ENCODE measurements at places on chromosomes 16 and 17.
A peak's percentile ranks its signal among the peaks of the same experiment; 100 is the strongest.

- no peak for DNase-seq
Measured at GRCh38 chr16:89373355-89374110, 116.8 kb downstream of the ANKRD11 start.

GRCh38 chr16:67393788-67394154, 473 bp upstream of the TPPP3 start:
- DNase-seq: no peak

DNA sequence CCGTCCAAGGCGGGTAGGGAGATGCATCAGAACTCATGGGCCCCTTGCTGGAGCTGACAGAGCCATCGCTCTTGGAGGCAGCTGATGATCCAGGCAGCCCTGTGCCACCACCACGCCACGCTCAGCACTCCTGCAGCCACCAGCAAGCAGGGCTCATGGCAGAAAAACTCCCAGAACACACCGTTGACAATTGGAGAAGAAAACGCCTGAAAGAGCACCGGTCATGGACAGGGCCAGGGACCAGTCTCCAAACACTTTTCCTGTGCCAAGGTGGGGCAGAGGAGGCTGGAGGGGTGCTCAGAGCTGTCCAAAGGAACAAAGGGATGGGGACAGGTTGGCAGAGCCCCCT, 132.2 kb downstream of the FOXL1 start:
- DNase-seq: no peak

GRCh38 chr17:78284146-78284545, 52.7 kb downstream of the TMEM235 start:
- peak; percentile 58 for DNase-seq

GRCh38 chr17:36602924-36603384, 1.6 kb downstream of the MRM1 start:
- peak; percentile 69 for DNase-seq

DNA sequence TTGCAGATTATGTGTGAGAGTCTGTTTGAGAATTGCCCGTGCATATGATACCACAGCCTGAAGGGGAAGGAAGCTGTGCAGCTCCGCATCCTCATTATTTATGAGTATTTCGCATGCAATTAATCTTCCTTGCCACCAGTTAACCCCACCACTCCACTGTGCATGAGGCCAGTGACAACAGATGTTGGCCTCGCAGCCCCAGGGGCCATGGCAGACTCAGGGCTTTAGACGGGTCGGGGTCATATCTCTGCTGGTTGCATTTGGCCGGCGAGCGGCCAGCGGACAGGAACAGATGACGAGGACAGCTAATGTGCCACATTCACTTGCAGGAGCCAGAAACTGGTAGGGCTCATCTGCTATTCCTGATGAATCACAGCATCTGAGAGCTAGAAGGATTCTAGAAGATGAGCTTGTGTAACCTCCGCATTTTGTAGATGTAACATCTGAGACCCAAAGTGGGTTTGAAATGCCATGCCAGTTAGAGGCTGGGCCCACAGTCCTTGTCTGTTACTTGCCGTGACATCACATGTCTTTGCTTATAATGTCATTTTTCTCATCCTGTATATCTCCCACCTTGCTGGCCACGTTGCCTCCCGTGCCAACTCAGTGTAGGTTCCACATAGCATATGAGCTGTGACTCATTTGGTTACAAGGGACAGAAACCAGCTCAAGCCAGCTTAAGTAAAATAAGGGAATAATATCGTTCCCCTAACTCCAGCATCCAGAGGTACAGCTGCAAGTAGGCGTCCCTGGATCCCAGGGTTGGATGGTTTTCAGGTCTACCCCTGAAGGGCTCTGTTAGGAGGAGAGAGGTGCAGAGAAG, 137.2 kb downstream of the SNX29 start:
- DNase-seq: peak; percentile 57

DNA sequence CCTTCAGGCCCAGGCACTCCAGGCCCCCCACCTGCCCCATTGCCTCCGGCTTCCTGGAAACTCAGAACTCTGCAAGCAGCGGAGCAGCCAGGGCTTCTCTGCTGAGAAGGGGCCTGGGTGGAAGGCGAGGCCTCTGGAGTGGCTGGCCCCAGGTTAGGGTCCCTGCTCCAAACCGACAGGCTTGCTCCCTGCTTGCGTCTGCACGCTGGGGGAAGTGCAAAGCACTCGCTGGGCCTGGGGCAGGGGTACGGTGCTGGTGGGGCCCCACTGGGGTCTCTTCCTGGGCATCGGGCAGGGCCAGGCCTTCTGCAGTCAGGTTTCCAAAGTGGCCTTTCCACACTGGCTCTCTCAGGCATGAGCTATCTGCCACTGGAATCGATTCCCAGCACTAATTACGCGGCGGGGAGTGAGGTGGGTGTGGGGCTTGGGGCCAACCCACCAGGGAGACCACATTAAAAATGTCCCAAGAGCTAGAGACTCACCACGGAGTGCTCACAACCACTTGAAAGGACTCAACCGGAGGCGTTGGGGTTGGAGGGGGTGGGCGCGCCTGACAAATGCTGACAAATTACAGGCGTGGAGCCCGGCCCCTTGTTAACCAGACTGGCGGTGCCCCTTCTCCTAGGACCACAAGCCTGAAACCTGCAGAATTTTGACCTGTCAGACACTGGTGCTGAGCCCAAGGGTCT, 17.9 kb downstream of the FAM83G start:
- DNase-seq: no peak

- DNase-seq: no peak
Measured at GRCh38 chr17:72146371-72146770, 25.6 kb downstream of the SOX9 start.

DNA sequence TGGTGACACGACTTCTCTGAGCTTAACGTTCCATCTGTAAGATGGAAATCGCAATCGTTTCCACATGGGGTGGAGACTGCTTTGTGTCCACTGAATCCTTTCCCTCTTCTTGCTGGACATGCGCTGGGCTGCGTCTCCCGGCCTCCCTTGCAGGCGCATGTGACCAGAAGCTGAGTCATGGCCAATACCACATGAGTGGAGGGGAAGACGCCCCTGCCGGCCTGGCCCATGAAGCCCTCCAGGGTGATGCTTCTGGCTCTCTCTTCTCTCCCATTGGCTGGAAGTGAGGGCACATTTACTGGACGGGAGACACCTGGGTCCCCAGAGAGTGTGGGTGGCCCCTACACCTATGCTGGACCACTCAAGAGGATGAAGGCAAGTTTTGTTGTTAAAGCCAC, 71.1 kb downstream of the DYNLRB2 start:
- DNase-seq: no peak

- DNase-seq: no peak
Measured at GRCh38 chr17:41741709-41742108, 7.3 kb upstream of the HAP1 start.

DNA sequence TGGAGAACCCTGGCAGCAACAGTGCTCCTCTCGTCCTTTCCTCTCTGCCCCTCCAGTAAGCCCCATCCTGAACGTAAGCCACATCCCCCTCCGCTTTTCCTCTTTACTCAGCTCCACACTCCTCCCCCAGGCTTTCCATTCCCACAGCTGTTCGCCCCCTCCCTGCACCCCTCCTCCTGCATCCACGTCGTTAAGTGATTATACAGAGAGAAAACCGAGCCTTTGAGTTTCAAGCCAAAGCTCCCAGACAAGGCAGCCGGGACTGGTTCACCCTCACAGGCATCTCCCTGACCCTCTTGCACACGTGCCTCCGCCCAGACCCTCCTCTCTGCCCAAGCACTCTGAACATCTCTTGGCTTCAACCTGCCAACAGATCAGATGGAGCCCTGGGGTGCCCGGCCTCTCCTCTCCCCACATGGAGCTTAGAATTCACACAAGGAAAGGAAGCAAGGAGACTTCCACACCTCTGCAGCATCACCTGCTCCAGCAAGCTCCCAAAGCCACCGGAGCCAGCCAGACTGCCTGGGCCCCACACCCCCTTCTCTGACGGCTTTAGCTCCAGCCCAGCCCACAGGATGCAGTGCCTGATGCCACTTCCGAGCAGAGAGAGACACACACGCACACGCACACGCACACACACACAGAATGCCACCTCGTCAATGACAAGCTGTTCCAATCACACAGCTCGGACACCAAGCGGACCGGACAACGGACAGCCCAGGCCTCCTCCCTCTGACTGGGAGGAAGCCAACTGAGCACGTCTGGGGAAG, 99.9 kb upstream of the CCL2 start:
- no peak for DNase-seq

DNA sequence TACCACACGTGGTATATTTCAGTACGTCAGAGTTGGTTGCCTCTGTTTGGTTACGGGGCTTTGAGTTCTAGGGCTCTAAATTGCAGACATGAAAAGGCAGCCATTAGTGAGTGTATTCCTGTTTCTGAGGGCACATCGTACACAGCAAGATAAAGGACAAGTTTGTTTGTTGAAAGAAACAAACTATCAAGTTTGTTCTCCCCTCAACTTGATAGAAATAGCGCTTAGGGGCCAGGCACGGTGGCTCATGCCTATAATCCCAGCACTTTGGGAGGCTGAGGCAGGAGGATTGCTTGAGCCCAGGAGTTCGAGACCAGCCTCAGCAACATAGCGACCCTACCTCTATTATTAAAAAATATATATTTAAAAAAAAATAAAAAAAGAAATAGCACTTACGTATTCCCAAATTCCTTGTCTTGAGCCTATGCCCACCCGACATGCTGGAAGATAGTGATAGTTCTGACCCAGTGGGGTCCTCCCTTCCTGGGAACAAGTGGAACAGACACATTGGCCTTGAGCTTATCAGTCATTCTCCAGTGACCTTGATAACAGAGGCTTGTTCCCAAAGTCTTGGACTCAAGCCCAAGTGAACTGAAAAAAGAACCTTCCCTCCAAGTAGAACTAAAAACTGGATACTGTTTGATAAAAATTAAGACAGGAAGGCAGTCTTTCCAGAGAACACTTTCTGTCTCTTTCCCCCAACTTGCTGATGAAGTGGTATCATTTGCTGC, 139.9 kb upstream of the CACNG3 start:
- no peak for DNase-seq

GRCh38 chr17:79996291-79996690, 39.4 kb downstream of the TBC1D16 start:
- DNase-seq: no peak

GRCh38 chr17:7408252-7408727, 645 bp downstream of the NLGN2 start:
- no peak for DNase-seq

GRCh38 chr17:69325518-69326376, 1.2 kb downstream of the ABCA5 start:
- DNase-seq: no peak

- DNase-seq: no peak
Measured at GRCh38 chr17:82658796-82659452, 10.7 kb upstream of the WDR45B start.

DNA sequence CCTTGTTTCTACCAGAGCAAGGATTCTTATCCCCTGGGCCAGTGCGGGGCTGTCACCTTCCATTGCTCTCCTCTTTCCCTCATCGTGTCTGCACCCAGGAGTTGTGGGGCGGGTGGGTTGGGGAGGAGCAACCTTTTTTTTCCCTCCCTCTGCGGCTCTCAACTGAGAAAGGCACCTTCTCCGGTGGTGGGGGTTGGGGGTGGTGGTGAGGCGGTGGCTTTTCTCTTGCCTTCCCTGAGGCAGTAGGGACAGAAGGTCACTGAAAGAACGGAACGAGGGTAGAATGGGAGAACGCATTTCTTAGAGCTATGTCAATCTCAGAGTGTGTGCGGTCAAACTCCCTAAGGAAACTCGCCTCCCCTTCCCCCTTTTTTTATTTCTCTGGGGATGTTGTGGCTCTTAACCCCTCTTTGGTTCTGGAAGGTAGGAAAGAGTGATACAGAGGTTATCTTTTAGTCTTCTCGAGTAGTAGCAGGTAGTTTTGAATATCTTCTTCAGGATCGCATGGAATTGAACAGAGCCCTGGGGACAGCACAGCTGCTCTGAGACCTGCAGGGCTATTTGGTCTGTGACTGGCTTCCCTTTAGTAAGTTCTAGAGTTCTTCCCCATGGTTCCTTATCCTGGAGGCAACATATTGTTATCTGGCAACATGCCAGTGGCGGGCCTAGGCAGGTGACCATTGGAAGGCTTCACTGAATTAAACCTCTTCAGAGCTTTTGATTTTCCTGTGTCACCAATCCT, 994 bp downstream of the CLTC start:
- peak; percentile 28 for DNase-seq

- no peak for DNase-seq
Measured at GRCh38 chr17:27492470-27492869, 36.2 kb downstream of the KSR1 start.

DNA sequence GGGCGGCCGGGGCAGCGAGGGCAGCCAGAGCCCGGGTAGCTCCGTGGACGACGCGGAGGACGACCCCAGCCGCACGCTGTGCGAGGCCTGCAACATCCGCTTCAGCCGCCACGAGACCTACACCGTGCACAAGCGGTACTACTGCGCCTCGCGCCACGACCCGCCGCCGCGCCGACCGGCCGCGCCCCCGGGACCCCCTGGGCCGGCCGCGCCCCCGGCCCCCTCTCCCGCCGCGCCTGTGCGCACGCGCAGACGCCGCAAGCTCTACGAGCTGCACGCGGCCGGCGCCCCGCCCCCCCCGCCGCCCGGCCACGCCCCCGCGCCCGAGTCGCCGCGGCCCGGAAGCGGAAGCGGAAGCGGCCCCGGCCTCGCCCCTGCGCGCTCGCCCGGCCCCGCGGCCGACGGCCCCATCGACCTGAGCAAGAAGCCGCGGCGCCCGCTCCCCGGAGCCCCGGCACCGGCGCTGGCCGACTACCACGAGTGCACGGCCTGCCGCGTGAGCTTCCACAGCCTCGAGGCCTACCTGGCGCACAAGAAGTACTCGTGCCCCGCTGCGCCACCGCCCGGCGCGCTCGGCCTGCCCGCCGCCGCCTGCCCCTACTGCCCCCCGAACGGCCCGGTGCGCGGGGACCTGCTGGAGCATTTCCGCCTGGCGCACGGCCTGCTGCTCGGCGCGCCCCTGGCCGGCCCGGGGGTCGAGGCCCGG, 36.1 kb upstream of the ZC3H18 start:
- peak; percentile 69 for DNase-seq

GRCh38 chr16:71943887-71944286, 48.6 kb downstream of the IST1 start:
- DNase-seq: no peak

DNA sequence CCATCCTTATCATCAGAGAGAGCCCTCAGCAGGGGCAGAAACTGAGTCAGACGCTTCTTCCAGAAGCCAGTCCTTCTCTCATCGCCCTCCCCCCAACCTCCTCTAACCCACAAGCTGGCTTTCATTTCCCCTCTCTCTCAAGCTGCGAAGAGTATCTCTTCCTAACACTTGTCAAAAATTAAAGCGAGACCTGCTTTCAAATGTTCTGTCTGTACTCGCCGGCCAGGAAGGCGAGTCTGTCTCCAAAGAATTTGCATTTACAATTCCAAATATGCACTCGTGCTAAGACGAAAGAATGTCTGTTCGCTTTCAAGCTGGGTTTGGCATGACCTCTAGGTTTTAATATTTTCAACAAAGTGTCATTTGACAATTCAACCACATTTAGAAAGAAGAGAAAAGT, 140.4 kb downstream of the RGS9 start:
- peak; percentile 67 for DNase-seq

GRCh38 chr16:69270395-69270794, 40.8 kb upstream of the VPS4A start:
- peak; percentile 54 for DNase-seq

- peak; percentile 52 for DNase-seq
Measured at GRCh38 chr17:62800585-62800984, 7.5 kb downstream of the MARCHF10 start.

- no peak for DNase-seq
Measured at GRCh38 chr17:28381141-28381825, 9.8 kb downstream of the SARM1 start.

All from fibroblast of skin of right quadriceps (primary cell).